ENCODE measurements at places on chromosomes 16 and 17. TPM values are rescaled to one million over a fixed set of nuclear protein-coding genes. Genes with fewer than 3 reads are reported as not detected.
A peak's percentile ranks its signal among the peaks of the same experiment; 100 is the strongest.

GRCh38 chr17:57234739-57235092 is 21.6 kb upstream of the MSI2 start:
- DNase-seq, result no peak

The CACNA1H gene
- total RNA-seq, result 8.9 TPM

The TMEM101 gene
- 15.2 TPM for total RNA-seq

GRCh38 chr17:68657576-68657975 is 56.4 kb upstream of the FAM20A start:
- DNase-seq, result no peak

GRCh38 chr16:82119405-82119804 is 50.6 kb downstream of the MPHOSPH6 start:
- DNase-seq, result no peak

The NTN1 gene
- 56.5 TPM for total RNA-seq

The ELOB gene
- total RNA-seq, result 146 TPM

The TOX3 gene
- not detected for total RNA-seq

GRCh38 chr16:21646091-21646490 is 6.3 kb downstream of the IGSF6 start:
- DNase-seq, result no peak

GRCh38 chr16:11042191-11042590 is 97.8 kb downstream of the CLEC16A start:
- no peak for DNase-seq

The ELMO3 gene
- 0.97 TPM for total RNA-seq

GRCh38 chr17:47289302-47289701 is 34.5 kb upstream of the EFCAB13 start:
- DNase-seq, result no peak

DNA sequence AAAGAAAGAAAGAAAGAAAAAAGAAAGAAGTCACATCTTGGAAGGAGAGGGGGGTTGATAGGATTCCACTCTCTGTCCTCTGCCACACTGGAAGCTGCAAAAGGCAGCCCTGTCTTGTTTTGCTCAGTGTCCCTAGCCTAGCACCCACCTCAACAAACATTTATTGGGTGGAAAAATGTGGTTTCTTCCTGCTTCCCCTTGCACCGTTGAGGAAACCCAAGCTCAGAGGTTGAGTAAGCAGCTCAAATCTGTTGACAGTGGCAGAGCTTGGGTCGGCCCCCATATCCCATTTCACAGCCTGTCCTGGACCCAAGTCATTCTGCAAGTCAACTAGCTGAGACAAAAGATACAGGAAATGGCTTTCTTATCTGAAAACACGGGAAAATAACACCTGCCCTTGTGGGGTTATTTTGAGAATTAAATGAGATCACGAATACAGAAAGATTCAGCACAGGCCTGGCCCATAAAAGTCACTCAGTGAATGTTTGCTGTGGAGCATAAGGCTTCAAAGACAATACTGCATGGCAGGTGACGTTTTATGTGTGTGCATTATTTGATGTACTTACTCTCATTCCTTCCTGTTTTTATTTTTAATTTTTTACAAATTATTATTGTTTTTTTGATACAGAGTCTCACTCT is 63.6 kb downstream of the SCNN1B start:
- no peak for DNase-seq

The CFDP1 gene
- 59.1 TPM for total RNA-seq

DNA sequence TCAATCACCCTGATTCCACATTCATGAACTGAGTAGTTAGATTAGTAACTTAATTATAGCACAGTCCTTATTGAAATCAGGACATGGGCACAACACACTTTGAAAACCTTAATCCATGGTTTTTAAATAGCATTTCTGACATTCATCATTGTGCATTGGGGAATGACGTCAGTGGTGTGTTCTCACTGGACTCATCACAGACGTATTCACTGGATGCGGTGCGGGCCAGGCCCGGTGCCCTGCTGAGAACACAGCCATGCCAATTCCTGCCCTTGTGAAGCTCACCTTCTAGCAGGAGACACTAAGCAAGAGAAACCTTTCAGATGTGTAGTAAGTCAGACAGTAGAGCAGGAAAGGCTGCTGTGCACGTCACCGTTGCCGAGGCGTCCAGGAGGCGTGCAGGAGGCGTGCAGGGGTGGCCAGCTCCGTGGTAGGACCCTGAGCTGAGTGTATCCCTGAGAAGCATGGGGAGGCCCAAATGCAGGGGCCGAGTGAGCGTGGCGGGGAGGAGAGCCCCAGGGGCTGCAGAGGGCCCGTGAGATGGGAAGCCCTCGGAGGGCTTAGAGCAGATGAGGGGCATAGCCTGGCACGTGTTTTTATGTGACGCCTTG is 12.9 kb downstream of the BANP start:
- no peak for DNase-seq

DNA sequence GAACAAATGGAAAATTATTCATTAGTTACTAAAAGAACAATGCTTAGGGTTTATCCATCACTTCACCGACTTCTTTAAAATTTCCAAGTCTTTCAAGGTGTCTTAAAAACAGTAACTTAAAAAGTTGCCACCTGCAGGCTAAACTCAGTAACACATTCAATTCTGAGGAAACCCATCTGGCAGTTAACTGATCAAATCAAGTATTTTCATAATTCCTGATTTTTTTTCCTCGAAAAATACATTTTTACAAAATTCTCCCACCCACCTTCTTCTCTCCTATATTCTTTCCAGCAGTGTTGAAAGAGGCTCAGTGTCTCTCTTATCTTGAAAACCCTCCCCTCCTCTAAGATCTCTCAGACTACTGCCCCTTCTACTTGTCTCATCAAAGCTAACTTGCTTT is 29.9 kb downstream of the PARN start:
- no peak for DNase-seq

The CCL1 gene
- not detected for total RNA-seq

GRCh38 chr17:31806921-31807320 is 52.1 kb downstream of the COPRS start:
- DNase-seq, result no peak

GRCh38 chr17:10738521-10739258 is 8.9 kb upstream of the TMEM220 start:
- no peak for DNase-seq

DNA sequence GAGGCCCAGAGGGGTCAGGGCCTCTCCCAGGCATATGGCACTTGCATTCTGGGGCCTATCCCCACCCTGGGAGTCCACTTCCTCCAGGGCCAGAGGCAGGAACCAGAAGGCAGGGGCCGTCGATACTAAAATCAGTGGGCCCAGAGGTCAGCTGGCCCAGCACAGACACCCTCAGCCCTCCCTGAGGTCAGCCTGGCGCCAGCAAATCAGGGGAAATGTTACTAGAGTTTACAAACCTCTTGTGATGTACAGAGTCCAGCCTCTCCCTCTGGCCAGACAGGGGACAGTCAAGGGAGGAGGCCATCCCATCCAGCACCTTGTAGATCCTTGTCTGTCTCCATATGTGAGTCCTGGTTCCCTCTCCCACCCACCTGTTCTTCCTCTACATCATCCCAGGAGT is 10.8 kb downstream of the CDH5 start:
- DNase-seq, result peak; percentile 20

DNA sequence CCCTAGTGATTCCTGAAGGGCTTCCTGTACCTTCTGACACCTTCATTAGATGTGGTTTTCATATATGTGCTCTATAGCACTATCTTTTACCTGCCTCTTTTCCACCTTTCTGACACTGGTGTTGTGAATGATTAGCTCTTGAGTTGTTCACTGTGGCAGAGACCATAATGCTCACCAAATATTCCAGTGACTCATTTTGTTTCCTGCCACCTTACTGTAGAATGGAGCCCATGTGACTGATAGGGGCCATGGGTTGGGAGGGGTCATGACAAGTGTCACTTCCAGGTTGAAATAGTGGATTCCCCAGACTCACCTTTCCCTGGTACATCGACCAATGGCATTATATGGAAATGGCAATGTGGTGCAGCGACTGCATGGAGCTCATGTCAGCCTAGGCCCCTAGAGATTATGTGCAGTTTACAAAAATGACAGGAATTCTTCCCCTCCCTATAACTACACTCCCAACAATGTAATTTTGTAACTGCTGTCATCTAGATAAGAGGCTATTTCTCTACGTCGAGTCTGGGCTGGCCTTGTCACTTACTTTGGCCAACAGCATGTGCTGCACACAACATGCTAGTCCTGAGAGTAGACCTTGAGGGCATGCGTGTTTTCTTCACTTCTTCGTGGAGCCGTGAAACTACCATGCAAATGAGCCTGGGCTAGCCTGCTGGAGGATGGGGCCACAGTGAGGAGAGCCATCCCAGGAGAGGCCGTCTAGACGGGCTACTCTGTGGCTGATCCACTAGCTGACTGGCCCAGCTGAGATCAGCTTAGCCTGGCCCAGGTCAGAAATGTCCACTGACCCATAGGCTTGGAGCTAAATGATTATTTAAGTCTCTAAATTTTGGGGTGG is 409.5 kb downstream of the CA10 start:
- DNase-seq, result no peak

DNA sequence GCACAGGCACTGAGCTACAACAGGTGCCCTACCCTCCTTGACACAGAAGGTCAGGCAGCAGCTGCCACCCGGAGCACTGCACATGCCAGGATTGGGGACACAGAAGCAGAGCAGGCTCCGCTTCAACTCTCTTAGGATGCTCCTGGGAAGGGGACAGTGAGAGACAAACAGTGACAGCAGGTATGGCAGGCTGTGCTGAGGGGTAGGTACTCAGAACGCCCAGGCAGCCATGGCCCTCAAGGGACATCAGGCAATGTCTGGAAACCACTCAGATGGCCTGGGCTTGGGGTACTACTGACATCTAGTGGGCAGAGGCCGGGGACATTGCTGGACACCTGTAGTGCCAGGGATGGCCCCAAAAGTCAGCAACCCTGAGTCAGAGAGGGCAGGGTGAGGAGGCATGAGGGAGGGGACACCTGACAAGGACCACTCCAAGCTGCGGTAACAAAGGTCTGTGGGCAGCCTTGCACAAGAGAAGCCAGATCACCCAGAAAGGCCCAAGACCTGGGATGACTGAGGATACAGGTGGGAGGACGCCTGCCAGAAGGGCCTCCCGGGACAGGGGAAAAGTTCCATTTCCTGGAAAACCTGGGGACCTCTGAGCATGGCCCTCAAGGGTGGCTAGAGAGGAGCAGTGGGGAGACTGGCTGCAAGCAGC is 21.2 kb downstream of the PEMT start:
- no peak for DNase-seq

- peak; percentile 13 for DNase-seq
Observed at GRCh38 chr17:774313-774584, 7.8 kb downstream of the GLOD4 start.

The FBXL16 gene
- total RNA-seq, result 0.18 TPM

The EVI2A gene
- 15.5 TPM for total RNA-seq

- no peak for DNase-seq
Observed at GRCh38 chr16:85335584-85336491, 223.6 kb upstream of the CIBAR2 start.

GRCh38 chr17:62206550-62206949 is 141.5 kb upstream of the MED13 start:
- no peak for DNase-seq

DNA sequence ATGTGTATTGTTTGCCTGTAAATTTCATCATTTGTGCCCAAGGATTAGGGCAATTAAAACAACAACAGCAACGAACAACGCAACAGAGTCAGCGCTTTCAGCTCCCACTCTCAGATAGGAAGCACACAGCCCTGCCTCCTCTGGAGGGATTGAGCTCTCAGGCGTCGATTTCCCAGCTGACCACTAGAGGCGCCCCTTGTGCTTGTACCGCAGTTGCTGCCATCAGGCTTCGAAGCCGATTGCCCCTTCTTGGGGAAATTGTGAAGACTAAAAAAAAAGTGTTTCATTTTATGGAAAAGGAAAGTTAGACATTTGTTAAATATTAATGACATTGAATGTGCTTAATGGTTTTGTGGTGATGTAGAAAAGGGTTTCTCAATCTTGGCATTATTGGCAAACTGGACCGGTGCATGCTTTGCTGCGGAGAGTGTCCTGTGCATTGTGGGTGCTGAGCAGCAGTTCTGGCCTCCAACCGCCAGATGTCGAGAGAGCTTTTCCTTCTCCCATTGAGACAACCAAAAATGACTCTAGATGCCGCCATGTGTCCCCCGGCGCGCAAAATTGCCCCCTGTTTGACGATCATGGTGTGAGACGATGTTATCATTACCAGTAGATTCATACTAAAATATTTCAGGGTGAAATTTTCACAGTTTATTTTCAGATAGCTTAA is 650.4 kb upstream of the RBFOX1 start:
- DNase-seq, result peak; percentile 51

The ENPP7 gene
- not detected for total RNA-seq

DNA sequence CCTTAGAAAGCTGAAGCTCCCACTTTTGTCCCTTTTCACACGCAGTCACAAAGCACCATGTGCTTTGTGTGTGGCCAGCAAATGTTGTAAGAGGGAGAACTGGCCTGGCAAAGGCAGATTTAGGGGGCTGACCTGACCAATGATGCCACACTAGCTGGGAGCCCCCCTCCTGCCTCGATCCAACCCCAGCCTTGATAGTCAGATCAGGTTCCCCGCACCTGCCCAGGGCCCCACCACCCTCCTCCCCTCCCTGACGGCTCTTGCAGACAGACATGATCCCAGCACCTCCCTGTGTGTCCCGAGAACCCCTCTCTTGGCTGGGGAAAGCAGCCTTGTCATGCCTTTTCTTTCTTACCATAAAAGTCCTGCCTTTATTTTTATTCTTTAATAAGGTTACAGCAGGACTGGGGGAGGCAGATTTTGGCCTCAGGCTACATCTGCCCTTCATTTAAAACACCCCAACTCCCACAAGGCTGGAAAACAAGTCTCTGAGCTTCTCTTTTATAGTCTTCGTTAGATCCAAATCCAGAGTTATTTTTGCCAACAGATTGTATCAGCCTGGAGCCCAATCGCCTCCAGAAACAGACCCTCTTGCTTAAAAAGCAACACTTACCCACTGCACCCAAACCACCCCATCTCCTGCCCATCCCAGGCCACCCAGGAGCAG is 201.8 kb upstream of the CDH5 start:
- no peak for DNase-seq

The GRIN2A gene
- total RNA-seq, result 3.3 TPM

DNA sequence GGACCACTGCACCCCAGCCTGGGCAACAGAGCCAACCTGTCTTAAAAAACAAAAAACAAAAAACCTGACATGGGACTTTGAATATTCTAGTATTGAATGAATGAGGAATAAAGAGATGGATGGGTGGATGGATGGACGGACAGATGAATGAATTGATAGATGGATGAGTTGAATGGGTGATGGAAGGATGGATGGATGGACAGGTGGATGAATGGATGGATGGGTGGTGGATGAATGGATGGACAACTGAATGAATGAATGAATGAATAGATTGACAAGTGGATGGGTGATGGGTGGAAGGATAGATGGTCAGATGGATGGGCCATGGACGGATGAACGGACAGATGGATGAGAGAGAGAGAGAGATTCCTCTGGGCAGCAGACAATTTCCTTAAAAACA is 22.8 kb upstream of the CEP20 start:
- peak; percentile 1 for DNase-seq

DNA sequence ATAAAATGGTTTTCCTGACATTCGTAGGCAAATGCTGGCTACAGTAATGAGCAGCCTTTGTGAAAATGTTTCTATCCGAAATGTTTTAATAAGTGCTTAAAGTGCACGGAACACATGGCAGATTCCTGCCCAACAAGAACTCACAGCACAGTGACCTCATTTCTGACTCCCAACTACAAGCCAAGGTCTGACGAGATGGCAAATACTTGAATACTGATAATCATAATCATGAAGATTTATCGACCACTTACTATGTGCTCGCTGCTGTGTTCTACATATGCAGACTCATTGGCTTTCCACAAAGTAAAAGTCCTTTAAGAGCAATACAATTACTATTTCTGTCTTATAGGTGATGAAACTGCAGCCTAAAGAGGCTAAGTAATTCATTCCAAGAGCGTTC is 238.1 kb upstream of the CDH5 start:
- DNase-seq, result no peak

GRCh38 chr16:82585675-82586074 is 41.1 kb upstream of the CDH13 start:
- DNase-seq, result no peak

GRCh38 chr17:48725288-48726064 is 2.5 kb downstream of the PRAC2 start:
- peak; percentile 74 for DNase-seq

Measured in aorta (tissue), 5 donors.